Right hindlimb (tissue), 1 donor: ENCODE measurements at places on chromosomes 7 and 10.

GRCh38 chr7:83359108-83359507 is 196.4 kb upstream of the PCLO start:
- DNase-seq: no peak

GRCh38 chr10:61472090-61472674 is 19.0 kb upstream of the TMEM26 start:
- DNase-seq: no peak

GRCh38 chr10:86648704-86649427 is 5.5 kb upstream of the OPN4 start:
- peak; percentile 72 for DNase-seq

DNA sequence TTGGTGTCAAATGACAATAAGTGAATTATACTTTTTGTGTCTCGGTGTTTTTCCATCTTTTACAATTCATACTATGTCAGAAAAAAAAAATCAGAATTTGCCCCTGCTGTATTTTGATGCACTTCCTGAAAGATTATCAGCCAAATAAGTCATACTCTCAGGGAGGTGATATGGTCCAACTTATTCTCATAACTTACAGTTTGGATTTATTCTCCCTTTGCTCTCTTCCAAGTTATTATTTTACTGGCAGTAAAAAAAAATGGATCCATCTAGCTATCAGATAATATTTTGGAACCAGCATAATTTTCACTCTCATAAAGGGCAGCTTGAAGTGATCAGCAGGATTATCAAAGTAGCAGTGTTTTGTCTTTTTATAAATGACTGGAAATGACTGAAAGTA is 337.1 kb downstream of the BMPER start:
- DNase-seq: no peak

- no peak for DNase-seq
Measured at GRCh38 chr7:69620063-69620462, 21.8 kb downstream of the AUTS2 start.

DNA sequence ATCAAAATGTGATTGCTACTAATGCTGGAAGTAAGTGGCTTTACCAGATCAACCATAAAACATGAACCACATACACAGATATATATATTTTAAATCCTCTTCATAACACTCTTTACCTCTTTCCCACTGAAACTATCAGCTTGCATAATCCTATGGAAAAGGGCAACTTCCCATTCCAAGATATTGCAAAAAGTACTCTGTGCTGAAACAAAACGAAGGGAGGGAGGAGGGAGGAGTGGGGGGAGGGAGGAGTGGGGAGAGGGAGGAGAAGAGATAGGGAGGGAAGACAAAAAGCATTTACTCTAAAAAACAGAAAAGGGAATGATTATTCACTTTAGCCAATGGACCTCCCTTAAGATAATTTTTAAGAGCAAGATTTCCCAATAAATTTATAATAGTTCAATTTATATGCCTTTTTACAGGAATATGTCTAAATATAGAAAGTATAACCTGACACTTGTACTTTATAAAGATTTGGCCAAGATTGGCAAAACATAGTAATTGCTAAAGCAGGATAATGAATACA is 344.8 kb upstream of the NFE2L3 start:
- no peak for DNase-seq

- DNase-seq: no peak
Measured at GRCh38 chr7:96599288-96599936, 110.2 kb downstream of the SEM1 start.

GRCh38 chr7:117071551-117071950 is 118.2 kb downstream of the ST7 start:
- DNase-seq: no peak

DNA sequence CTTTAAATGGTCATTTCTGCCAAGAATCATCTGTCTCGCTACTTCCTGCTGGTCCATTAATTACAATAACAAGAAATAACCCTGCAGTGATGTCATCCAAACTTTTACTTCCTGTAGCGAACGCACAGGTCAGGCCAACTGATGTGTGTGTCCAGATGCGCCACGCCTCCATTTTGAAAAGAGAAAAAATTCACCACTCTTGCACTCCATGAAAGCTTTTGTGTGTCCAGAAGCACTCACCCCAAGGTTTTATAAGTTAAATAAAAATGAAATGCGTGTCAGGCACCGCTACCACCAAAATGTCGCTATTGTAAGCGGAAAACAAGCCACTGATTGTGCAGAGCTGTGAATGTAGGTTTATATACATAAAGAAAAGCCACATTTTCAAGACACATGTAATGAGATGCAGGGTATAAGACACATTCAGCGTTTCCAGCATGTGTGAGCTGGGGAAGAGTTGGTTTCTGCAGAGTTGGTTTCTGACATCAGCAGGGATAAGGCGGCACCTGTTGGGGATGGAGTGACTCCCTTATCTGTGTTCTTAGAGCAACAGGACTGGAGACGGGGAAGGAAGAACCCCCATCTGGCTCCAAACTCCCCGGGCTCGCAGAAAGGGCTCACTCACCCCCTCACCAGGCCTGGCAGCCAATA is 83.3 kb downstream of the CTBP2 start:
- DNase-seq: peak; percentile 29

DNA sequence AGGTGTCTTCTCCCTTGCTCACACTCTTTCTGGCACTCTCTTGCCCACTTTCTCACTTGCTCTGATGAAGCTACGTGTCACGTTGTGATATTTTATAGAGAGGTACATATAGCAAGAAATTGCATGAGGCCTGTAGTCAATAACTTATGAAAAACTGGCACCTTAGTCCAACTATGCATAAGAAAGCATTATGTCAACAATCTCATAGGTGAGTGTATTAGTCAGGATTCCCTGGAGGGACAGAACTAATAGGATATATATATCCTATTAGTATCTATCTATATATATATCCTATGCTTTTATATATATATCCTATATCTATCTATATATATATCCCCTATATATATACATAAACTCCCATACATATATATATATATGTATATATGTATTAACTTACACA is 18.8 kb upstream of the MDFIC start:
- no peak for DNase-seq

DNA sequence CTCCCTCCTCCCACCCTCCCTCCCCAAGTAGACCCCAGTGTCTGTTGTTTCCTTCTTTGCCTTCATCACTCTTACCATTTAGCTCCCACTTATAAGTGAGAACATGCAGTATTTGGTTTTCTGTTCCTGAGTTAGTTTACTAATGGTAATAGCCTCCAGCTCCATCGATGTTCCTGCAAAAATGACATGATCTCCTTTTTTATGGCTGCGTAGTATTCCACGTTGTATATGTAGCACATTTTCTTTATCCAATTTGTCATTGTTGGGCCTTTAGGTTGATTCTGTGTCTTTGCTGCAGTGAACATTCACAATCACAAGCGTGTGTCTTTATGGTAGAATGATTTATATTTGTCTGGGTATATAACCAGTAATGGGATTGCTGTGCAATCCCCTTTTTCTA is 51.8 kb upstream of the ARHGAP12 start:
- no peak for DNase-seq
